IMR-90 (cell line): ENCODE measurements at places on chromosomes 7 and 10. TPM values are rescaled to one million over a fixed set of nuclear protein-coding genes. Genes with fewer than 3 reads are reported as not detected.
A peak's percentile ranks its signal among the peaks of the same experiment; 100 is the strongest.

GRCh38 chr10:75807456-75807855 is 376.0 kb downstream of the LRMDA start:
- DNase-seq = no peak

DNA sequence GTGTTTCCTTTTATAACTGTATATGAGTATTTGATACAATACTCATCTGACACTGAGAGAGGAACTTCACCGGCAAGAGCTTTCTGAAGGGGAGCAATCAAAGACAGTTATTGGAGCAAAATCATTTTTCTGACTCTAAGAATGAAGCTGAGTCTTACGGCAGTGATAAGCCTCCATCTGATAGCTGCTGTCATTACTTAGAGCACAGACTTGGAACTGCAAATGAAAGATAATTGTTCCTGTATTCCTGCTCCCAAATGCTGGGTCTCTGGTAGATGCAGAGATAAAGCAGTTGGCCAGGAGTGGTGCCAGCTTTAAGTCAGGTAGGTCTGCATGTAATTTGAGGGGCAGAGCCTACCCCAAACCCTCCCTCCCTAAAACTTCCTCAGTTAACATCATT is 2.3 kb upstream of the PALS2 start:
- DNase-seq = no peak

DNA sequence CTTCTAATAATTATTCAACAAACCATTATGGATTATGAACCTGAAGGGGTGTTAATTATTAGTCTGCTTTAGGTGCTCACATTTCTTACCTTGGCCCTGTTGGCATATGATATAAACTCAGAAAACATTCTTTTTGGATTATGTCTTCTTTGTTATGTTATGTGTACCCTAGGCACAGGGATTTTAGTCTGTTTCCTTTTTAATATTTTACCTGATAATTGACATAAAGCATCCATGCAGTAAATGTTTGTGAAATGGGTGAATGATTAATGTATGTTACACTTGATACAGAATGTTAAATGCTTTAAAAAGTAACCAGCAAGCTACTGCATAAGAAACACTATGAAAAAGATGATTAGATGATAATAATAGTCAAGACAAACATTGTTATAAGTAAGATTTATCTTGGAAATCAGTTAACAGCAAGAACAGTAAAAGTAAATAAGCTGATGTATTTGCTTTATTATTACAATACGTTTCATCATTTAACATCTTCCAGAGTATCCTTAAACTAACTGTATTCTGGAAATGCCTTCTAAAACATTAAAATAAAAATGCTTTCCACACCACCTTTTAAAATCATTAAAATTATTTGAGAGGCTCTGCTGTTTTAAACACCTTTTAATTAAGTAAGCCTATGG is 204.7 kb downstream of the RELN start:
- DNase-seq = no peak

Gene ADARB2
- not detected in 2 replicates for total RNA-seq

DNA sequence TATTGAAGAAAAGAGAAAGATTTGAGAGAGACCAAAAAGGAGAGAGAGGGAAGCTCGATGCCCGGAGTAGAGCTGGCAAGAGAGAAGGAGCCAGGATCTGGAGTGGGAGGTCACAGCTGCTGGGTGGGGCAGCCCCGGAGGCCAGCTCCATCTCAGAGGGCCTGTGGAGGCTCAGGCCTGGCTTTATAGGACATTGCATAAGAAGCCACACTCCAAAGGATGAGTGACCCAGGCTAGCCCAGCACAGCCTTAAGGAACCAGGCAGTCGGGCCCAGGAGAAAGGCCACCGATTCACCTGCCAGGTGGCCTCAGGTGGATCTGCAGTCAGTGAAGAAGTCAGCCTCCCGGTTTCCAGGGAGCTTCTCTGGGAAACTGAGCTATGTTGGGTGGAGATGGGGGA is 676 bp downstream of the PLAC9 start:
- no peak for DNase-seq

DNA sequence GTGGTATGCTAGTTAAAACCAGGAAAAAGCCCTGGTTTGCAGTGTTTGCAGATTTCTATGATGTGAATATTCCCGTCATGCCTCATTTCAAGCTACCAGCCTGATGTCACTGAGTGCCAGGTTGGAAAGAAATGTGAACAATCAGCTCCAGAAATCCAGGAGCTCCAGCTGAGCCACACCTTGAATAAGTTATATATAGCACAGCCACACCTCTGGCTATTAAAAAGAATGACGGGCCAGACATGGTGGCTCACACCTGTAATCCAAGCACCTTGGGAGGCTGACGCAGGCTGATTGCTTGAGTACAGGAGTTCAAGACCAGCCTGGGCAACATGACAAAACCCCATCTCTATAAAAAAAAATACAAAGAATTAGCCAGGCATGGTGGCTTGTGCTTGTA is 18.7 kb upstream of the SLF2 start:
- DNase-seq = no peak

GRCh38 chr7:47406801-47407129 is 175.1 kb downstream of the TNS3 start:
- no peak for DNase-seq

Gene CFAP70
- 0.18 and 0.28 TPM in 2 replicates for total RNA-seq

Gene FANK1
- total RNA-seq = 0.90 and 1.9 TPM in 2 replicates

DNA sequence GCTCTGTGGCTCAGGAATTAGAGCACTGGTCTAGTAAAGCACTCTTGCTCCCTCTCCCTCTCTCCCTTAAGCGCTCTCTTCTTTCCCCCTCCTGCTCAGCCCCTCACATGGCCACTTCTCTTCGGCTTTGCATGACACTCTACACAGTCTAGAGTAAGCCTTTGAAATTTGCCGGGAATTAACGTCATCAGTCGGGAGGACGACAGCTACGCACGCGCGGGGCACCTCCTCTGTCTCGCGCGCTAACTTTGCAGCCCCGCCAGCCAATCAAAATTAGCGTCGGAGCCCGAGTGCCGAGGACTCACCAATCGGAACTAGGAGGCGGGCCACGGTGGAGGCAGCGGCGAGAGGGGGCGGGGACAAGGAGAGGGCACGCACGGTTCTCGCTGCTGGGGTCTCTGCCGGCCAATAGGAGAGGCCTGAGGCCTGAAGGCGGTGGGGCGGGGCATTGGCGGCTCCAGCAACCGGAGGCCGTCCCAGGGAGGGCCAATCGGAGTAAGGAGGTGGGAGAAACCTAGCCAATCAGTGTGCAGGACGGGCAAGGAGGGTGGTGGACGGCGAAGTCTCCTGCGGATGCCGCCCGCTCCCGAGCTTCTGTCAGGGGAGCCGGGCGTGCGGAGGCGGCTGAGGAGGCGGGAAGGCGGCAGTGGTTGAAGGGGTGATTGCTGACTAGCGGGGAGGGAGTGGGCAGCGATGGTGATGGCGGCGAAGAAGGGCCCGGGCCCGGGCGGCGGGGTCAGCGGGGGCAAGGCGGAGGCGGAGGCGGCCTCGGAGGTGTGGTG is at the start of gene AGFG2:
AGFG2 (plus strand) TSS at position 550 of the 782 bp plus-strand sequence; CDS start at position 694, 144 bp downstream.
- peak; percentile 99 for DNase-seq
